NCI-H1436 (cell line): ENCODE measurements at places on chromosomes 12 and 14.

DNA sequence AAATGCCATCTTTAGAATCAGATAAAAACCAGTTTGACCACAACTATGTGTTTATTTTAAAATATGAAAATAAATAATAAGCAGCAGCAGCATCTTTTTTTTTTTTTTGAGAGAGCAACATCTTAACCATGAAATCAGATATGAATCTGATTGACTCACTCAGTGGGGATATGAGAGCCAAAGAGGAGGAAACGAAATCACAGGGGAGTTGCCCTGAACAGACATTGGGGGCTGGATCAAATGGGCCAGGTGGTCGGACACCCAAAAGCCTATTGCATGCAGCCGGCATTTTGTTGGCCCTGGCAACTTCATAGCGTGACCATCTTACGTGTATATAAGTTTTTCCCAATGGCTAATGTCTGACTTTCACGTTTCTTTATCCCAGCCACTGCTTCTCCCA is 321.1 kb downstream of the NPAS3 start:
- no peak for DNase-seq

- DNase-seq = no peak
Measured at GRCh38 chr14:71452987-71453386, 479.2 kb upstream of the RGS6 start.

- DNase-seq = no peak
Measured at GRCh38 chr12:102741196-102741595, 175.8 kb downstream of the PAH start.

DNA sequence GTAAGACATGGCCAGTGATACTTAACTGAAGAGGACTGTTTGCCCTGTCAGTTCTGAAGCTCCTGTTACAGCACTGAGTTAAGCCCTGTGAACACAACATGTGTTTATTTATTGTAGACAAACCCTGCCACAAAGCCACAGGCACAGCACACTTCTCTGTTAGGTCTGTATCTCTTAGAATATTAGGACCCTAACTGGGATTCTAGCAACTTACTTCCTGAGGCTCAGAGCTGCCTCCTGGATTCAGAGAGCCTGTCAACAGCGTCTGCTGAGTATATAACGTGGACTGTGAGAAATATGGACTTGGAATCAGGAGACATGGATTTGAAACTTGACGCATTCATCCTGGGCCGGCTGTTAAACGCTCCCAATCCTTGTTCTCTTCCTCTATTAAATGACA is 135.0 kb upstream of the HIF1A start:
- no peak for DNase-seq

DNA sequence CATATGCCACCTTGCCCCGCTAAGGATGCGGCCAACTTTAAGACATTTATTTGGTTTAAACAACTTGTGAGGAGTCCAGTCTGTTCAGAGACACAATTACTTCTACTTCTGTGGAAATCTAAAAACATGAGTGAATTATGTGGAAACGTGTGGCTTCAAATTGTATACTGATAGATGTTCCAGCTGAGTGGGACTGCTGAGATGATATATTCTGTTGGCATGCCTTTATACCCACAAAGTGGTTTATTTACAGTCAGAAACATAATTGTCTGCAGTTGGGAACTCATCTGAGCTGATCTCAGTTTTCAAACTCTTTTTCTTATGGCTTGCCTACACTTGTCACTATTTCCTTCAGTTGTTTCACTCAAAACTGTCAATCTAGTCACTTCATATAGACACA is 67.8 kb downstream of the FLRT2 start:
- DNase-seq = no peak

DNA sequence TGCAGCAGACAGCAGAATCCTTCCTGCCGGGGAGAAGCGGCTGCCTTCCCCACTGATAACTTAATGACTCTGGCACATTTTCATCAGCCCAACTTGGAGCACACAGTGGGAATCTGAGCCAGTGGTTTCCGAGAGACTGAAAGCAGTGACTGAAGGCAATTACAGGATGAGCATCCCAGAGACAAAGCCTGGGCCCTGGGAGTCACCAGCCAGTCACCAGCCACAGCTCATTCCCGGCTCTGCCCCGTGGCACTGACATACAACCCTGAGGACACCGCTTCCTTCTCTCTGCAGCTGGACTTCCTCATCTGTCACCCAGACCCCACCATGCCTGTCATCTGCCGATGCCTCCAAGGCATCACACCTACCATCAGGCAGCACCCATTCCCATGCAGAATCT is 192.3 kb downstream of the DPF3 start:
- no peak for DNase-seq

DNA sequence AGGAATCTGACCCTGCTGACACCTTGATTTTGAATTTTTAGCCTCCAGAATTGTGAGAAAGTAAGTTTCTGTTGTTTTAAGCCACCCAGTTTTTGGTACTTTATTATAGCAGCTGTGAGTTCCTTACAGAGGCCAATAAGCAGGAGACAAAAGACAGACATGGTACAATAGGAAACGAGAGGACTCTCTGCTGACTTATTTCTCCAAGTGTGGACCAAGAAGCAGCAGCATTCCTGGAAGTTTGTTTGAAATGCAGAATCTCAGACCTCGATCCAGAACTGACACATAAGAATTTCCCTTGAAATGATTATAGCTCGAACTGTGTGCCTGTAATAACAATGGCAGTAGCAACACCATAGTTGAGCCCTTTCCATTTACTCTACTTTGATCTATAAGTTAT is 31.9 kb upstream of the LUM start:
- no peak for DNase-seq

- peak; percentile 52 for DNase-seq
Measured at GRCh38 chr14:69263364-69263763, 3.4 kb downstream of the GALNT16 start.

DNA sequence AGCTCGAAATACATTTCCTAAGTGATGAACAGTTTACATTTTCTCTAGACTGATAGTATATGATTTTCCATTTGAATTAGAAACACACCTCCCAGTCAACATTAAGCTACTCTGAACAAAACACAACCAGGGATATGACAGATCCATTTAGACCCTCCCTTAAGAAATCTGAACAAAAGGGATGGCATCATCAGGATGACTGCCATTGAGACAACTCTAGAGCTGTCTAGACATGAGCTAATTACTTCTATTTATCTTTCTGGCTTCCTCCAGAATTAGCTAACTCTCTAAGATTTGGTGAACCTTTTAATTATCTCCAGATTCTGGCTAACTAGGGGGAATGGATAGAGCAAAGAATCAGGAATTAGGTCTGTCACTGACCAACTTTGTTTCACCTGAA is 92.9 kb upstream of the IGF1 start:
- no peak for DNase-seq

GRCh38 chr12:8742501-8742900 is 44.7 kb downstream of the RIMKLB start:
- no peak for DNase-seq

- no peak for DNase-seq
Measured at GRCh38 chr12:10126413-10126812, 3.6 kb downstream of the CLEC7A start.

- DNase-seq = no peak
Measured at GRCh38 chr12:114335607-114336006, 70.3 kb downstream of the TBX5 start.

GRCh38 chr12:131116468-131117117 is 162.9 kb downstream of the ADGRD1 start:
- no peak for DNase-seq

- no peak for DNase-seq
Measured at GRCh38 chr14:103510724-103511693, 11.6 kb downstream of the CKB start.

GRCh38 chr14:23942587-23942986 is 11.0 kb upstream of the DHRS4 start:
- DNase-seq = no peak

GRCh38 chr14:22955702-22956569 is 954 bp downstream of the HAUS4 start:
- DNase-seq = no peak

DNA sequence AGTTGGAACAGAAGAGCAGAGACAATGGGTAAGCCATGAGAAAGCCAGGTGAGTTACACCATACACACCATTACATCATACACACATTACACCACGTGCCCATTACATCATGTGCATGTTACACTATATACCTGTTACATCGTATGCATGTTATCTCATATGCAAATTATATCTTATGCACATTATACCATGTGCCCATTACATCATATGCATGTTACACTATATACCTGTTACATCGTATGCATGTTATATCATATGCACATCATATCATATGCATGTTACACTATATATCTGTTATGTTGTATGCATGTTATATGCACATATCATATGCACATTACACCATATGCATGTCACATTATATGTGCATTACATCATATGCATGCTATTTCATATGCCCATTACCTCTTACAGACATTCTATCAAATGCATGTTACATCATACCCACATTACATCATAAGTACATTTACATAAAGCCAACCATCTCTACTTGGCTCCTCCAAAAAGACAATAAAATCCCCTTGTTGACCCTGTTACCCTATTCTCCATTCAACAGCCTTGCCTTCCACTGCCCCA is 207.2 kb downstream of the KSR2 start:
- DNase-seq = no peak

DNA sequence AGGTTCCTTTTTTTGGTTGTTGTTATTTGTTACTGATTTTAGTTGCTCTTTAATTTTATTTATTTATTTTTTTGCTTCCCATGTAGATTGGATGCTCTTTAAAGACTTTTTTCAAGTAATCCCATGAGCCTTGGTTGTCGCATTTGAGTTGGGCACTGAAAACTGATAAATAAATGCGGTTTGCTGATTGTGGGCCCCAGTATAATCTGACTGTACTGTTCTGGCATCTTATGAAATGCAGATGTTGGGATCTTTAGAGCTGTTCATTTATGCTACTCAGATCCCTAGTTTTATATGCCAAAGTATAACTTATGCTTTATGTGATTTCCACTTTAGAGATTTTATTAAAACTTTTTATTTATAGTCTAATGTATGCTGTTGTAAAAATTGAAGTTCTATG is 33.3 kb downstream of the WNK1 start:
- no peak for DNase-seq

GRCh38 chr14:96573473-96574100 is 71.4 kb downstream of the PAPOLA start:
- DNase-seq = no peak

DNA sequence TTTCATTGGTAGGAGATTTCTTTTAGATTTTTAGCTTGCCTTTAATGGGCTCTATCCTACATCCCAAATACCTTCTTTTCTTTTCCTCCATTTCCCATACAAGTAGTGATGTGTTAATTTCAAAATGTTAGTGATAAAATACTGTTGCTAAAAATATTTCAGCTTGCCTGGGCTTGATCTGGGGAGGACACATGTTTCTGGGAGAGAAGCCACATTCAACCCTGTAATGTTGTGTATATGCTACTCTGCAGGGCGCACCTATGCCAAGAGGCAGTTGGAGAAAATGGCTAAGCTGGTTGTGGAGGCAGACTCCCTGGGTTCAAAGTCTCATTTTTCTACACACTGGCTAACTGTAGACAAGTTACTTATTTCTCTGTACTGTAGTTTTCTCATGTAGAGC is 26.3 kb downstream of the FLRT2 start:
- DNase-seq = no peak

- DNase-seq = no peak
Measured at GRCh38 chr14:88477513-88478250, 77.1 kb downstream of the PTPN21 start.

DNA sequence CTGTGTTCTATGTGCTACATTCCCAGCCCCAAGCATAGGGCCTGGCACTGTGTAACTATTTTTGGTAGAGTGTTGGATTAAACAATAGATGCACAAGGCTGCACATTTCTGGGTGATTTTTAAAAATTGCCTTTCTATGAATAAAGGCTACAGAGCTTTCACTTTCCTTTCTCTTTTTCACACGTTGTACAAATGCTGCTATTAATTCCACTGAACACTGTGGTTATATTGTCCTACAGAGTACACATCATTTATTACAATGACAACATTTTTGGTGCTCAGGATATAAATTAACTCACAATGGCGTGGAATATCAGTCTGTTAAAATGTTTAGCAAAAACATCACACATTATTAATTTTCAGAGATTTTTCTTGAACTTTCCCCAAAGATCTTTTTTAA is 3.6 kb upstream of the EML1 start:
- no peak for DNase-seq

DNA sequence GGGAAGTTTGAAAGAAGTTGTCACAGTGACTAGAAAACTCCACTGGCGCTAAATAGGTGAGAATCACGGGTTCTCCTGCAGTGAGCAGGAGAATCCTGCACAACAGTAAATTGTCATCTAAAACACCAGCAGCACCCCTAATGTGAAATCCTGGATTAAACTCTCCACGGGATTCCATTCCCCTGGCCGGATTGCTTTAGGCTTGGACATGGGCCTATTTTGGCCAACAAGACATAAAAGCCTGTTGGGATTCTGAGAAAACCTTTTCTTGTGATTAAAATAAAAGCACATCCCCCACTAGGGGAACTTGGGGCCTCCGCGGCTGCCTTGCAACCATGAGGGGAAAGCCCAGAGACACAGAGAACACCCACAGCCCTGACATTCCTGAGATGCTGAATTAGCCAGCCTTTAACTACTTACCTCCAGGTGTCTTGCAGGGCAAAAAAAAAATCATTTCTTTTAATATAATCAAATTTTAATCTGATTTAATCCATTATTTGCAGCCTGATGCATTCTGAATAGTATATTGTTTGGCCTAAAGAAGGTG is 21.0 kb upstream of the TSPAN11 start:
- DNase-seq = no peak

- no peak for DNase-seq
Measured at GRCh38 chr14:36879558-36879957, 217.9 kb downstream of the PAX9 start.

- DNase-seq = no peak
Measured at GRCh38 chr12:68953536-68953935, 20.6 kb upstream of the CPM start.

DNA sequence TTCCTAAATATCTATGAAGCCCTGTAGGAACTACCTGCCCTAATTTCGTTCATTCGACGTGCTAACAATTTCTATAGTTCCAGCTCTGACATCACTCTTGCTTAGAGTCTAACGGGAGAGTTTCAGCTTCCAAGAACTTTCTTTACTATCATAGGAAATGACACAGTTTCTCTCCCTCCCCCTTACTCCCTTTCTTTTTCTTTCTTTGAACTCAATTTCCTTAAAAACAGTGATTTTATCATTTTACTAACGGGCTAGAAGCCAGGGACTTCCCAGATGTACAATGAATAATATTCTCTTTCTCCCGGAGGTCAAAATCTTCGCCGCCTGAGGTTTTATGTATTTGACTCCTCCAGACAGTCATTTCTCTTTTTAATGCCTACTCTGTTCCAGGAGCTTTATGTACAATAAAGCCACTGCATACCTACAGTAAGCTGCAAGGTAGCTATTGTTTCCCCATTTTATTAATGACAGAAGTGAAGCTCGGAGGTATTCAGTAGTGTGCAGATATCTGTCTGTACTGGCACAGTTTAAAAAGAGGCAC is 15.7 kb downstream of the SMCO2 start:
- DNase-seq = no peak

GRCh38 chr12:112734859-112735695 is 56.5 kb upstream of the RPH3A start:
- no peak for DNase-seq

DNA sequence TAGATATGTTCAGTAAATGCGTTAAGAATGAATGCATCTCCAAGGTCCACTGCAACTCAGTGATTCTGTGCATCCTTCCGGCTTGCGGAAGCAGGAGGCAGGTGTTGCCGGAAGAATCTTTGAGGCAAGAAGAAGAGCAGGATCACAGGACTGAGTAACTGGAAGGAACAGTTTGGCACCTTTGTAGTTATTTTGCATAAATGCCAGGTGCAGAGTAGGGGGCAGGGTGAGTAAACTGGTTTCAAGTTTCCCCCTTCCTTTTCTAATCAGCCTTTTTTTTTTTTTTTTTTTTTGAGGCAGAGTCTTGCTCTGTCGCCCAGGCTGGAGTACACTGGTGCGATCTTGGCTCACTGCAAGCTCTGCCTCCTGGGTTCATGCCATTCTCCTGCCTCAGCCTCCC is 22.3 kb downstream of the DYRK4 start:
- DNase-seq = no peak
